Thymus (tissue), 14 donors: ENCODE measurements at places on chromosomes 6 and 20. TPM values are rescaled to one million over a fixed set of nuclear protein-coding genes. Genes with fewer than 3 reads are reported as not detected.

FAM217A gene
- total RNA-seq: under 0.01 TPM

ARFGEF3 gene
- total RNA-seq: 0.19 TPM

TMEM181 gene
- total RNA-seq: 8.6 TPM

BANF2 gene
- 0.14 TPM for total RNA-seq

RIPPLY2 gene
- 0.28 TPM for total RNA-seq
